ENCODE measurements at places on chromosomes 6 and 20.

DNA sequence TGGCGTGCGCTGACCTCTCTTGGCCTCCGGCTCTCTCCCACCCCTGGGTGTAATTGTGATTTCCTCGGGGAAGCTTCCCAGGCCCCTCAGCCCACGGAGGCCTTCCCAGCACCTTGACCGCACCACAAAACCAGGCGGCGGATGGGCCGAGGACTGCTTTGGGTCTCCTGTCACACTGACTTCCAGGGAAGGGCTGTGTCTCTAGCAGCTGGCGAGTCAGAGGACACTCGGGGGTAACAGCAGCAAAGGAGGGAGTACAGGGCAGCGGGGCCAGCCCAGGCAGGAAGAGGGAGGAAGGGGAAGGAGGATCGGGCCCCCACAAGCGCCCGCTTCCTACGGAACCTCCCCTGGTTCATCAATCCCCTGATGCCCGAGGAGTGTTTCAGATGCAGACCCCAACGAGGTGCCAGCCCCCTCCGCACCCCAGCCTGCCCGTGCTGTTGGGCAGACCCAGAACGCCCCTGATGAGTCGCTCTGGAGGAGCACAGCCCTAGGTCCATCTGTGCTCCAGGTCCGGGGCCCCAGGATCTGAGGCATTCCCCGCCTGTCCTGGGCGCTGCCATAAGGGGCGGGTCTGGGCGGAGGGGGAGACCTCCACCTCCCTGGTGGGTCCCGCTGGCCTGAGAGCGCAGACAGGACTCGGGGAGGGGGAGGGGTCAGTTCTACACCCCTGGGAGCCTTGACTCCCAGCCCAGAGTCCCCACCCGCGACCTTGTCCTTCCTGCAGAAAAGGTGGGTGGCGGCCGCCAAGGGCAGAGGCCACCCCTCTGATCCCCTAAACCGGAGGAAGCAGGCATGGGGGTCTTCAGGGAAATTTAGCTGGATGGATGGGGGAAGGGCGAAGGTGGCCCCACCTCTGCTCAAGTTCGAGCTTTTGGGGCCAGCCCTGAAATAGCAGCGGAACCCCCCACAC, 956 bp downstream of the CHRNA4 start:
- DNase-seq = no peak

GRCh38 chr6:157460182-157460999, 79.4 kb downstream of the ZDHHC14 start:
- DNase-seq = peak; percentile 11

- DNase-seq = no peak
These were observed 71.4 kb downstream of the FOXA2 start for GRCh38 chr20:22512911-22513489.

GRCh38 chr6:159788753-159789376, 537 bp downstream of the TCP1 start:
- DNase-seq = peak; percentile 71

GRCh38 chr20:46322641-46323040, 14.3 kb upstream of the CDH22 start:
- DNase-seq = no peak

DNA sequence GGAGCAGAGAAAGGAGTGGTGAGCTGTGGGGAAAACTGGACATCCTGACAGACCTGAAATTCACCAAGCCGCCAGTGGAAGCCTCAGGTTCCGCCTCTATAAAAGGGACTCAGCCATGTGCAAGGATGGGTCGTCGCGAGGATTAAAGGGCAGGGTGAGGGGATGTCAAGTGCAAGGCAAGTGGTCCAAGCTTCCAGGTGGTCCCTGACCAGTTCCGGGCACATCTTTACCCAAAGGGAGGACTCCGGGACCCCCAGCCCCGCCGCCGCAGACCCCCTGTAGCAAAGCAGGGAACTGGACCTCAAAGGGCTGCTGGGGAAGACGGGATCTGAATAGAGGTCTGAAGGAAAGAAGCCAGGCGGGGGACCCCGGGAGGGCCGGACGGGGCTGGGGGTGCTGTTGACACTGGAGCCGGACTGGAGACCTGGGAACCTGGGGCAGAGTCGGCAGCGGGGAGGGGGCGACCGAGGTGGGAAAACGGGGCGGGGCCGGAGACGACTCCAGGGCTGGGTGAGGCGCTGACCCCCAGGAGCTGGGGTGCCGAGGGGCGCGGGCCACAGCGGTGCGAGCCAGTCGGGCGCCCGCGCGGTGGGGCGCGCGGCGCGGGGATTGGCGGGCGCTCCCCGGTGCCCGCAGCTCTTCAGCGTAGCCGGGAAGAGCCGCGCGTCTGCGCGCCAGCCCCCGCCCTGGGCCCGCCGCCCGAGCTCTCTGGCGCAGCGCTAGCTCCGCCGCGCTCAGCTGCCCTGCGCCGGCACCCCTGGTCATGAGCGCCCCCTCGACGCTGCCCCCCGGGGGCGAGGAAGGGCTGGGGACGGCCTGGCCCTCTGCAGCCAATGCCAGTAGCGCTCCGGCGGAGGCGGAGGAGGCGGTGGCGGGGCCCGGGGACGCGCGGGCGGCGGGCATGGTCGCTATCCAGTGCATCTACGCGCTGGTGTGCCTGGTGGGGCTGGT, at the start of gene SSTR4:
TSS of gene SSTR4 (plus strand) at position 592 of the 951 bp plus-strand sequence. CDS start at position 764, 172 bp downstream.
- no peak for DNase-seq

DNA sequence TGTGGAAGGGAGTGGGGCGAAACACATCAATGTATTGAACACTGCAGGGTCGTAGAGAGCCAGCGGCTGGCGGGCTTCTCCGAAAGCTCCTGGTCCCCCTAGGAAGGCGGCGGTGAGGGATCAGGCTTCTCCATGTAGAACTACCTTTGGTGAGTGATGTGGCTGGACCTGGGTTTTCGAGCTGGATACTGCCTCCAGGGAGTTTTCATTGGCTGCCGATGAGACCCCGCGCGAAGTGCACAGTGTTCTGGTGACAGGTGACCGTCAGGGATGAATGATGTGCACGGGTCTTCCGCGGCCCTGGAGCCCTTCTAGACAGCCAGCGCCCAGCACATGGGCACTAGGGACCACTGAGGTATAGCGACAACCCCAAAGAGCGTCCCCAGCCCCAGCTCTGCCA, 16.4 kb downstream of the ABT1 start:
- DNase-seq = no peak

GRCh38 chr20:623704-624103, 13.6 kb upstream of the TCF15 start:
- DNase-seq = no peak

GRCh38 chr6:43578748-43579147, 2.8 kb downstream of the POLH start:
- no peak for DNase-seq

DNA sequence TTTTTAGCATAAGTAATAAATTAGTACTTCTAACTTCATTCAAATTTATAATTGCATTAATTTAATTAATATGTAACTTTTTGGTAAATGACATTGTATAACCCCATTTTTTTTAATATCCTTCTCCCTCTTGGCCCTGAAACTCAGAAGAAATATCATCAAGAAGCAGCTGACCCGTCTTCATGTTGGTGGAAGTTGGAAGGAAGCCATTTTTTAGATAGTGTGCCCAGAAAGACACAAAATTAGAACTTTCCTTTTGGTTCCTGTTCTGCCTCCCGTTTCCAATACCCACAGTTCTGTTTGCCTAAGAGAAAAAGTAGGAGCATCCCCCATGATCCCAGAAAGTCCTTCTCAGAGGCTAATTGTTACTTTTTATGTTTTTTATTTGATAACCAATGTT, 65.5 kb downstream of the PLCB4 start:
- DNase-seq = no peak

GRCh38 chr20:60008130-60008808, 50.0 kb downstream of the CDH26 start:
- no peak for DNase-seq

- peak; percentile 62 for DNase-seq
These were observed 234.4 kb upstream of the MCHR2 start for GRCh38 chr6:100228437-100228833.

GRCh38 chr6:37791156-37791919, 28.2 kb upstream of the ZFAND3 start:
- DNase-seq = peak; percentile 99

- DNase-seq = no peak
These were observed 10.0 kb upstream of the SLC4A11 start for GRCh38 chr20:3248993-3249347.

- DNase-seq = peak; percentile 21
These were observed 1.8 kb downstream of the FAM83D start for GRCh38 chr20:38927902-38928578.

DNA sequence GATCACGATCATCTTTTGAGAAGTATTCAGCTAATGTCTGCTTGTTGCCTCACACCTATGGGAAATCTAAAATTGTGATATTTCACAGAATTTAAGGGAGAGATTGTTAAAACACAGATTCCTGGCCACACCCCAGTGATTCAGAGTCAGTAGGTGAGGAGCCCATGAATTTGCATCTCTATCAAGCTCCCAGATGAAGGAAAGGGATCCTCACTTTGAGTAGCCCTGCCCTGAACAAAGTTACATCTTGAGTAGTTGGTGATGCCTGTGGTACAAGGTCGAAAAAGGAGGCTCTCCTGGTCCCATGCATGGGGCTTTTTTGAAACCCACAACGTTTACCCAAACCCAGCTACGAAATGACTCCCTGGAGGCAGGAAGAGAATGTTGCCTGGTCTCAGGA, 79.5 kb downstream of the PAK5 start:
- no peak for DNase-seq

DNA sequence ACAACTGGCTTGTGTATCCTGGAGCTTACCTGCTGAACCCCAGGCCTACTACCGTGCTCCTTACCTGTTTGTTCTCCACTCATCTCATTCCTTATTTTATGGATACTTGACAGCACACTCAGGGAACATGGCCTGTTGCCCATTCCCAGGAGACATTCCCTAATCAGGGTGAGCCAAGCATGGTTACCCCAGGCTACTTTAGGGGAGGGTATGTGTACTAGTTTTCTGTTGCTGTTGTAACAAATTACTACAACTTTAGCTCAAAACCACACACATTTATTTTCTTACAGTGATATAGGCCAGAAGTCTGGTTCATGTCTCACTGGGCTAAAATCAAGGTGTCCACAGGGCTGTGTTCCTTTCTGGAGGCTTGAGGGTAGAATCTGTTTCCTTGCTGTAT, 15.0 kb upstream of the TRAM2 start:
- no peak for DNase-seq

GRCh38 chr6:110485491-110485890, 9.1 kb upstream of the SLC22A16 start:
- DNase-seq = no peak

DNA sequence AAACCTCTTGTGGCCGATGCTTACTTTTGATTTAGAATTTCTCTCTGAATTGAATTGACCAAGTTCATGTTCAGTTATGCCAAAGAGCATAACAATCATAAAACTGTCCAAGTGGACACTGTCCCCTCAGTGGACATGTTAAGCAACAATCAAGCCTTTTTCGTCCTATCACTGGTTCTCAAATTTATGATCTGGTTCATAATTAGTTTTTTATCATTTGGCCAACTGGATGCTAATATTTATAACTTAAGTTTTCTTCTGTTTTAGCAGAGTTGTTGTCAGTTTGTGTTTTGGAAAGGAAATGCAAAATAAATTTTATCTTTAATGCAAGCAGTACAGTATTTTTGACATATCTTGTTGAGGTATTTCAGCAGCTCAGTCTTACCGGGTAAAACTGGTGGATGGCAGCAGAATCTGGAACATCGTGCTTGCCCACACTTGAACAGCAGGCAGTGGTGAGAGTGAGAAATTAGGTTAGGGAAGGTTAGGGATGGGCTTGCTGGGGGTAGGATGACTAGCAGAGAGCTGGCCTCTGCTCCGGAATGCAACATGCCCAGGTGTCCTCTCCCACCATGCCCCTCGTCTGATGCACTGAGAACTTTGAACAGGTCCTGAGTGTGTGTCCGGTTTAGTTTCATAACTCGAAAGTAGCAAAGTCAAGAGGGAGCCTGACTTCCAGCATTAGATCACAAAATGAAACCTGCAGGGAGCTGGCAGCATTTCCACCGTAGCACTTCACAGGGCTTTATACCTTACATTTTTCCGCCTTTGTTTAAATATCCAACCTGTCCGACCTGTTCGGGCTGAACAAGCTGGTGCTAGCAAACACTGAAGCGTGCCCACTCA, 93.1 kb downstream of the RREB1 start:
- DNase-seq = no peak

DNA sequence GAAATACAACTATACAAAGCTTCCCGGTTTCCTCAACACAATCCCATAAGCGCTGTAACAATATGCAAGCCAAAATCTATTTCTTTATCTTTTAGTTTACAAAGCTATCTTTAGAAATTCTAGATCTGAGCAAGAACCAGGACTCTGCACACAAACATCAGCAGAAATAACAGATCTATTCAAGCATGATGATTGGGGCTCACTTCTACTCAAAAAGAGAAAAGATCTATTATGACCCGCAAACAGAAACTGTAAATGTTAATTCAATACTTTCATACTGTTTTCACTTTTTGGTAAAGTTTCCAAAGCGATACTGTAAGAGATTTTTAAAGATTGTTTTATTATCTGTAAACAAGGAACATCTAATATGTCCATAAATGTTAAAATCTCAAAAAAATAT, 86.6 kb downstream of the SESN1 start:
- no peak for DNase-seq

- no peak for DNase-seq
These were observed 56.5 kb downstream of the DTNBP1 start for GRCh38 chr6:15606347-15606746.

DNA sequence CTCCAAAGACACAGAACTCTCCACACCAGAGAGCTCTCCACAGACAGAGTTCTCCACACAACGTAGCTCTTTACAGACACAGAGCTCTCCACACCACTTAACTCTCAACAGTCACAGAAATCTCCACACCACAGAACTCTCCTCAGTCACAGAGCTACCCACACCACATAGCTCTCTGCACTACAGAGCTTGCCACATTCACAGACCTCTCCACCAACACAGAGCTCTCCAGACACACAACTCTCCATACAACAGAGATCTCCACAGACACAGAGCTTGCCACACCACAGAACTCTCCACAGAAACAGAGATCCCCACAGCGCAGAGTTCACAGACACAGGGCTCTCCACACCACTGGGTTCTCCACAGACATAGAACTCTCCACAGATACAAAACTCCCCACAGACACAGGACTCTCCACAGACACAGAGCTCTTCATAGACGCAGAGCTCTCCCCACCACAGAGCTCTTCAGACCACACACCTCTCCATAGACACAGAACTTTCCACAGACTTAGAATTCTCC, 52.5 kb downstream of the ERMARD start:
- no peak for DNase-seq

- DNase-seq = peak; percentile 94
These were observed 279.7 kb downstream of the UST start for GRCh38 chr6:149026530-149026942.

GRCh38 chr6:106533054-106533453, 96.2 kb downstream of the RTN4IP1 start:
- no peak for DNase-seq
